Stimulated activated CD4-positive, alpha-beta T cell treated with anti-CD3 and anti-CD28 coated beads, TNF-alpha, amount 100 ng/mL, for 4 hours (primary cell): ENCODE measurements at places on chromosomes 7 and 10.

- no peak for DNase-seq
Observed at GRCh38 chr10:67385566-67385965, 310.4 kb downstream of the CTNNA3 start.

GRCh38 chr7:19213746-19214145 is 68.5 kb upstream of the FERD3L start:
- DNase-seq, result no peak

DNA sequence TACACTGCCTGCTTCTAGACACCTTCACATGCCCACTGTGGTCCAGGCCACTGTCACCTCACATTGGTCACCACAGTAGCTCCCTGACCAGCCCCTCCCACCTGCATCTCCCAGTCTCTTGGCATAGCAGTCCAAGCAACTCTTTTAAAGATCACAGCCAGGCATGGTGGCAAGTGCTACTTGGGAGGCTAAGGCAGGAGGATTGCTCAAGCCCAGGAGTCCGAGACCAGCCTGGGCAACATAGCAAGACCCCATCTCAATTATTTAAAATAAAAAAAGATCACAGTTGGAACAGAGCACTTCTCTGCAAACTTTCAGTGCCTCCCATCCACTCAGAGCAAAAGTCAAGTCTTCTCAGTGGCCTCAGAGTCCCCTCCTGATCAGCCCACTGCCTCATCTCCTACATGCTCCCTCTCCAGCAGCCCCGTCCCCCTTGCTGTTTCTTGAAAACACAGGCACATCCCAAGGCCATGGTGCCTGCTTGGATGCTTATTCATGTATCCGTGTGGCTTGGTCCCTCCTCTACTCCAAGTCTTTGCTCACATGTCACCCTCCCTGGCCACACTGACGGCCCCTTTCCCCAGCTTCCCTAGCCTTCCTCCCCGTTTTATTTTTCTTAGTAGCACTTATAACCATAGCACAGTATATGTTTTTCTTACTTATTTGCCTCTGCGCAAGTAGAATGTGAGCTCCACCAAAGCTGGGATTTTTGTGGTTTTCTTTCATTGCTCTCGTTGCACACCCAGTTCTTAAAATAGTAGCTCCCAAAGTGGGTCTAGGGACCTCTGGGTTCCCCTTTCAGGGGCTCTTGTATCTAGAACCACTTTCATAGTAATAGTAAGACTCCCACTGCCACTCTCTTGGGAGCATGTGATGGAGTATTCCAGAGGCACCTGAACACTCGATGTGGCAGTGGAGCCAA is 19.5 kb downstream of the TSPAN15 start:
- DNase-seq, result no peak

GRCh38 chr7:155192961-155193640 is 104.6 kb upstream of the INSIG1 start:
- no peak for DNase-seq

DNA sequence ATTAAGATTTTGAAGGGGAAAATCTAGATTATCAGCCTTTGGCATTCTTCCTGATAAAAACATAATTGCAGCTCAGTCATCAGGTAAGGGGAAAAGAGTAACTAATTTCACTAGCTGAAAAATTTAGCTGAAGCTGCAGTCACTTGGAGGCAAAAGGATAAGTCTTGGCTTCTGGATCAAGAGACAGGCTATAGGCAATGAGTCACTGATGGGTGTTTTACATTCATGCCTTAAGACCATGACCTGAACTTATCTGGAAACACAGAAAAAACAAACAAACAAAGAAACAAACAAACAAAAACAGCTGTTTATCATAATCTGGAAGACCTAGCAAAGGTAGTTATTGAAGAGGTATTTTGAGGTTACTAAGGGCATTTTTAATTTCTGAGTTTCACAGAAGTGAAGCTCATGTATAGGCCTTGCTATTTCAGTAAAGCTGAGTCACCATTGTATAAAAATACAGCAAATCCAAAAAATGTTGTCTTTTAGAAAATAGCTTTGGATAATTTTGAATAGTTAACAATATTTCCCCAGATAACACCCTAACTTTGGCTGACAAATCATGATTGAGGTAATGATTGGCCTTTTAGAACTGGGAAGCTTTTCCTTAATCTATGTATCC is 40.3 kb downstream of the ZNF22 start:
- DNase-seq, result no peak

- DNase-seq, result no peak
Observed at GRCh38 chr10:73965890-73966768, 31.8 kb upstream of the VCL start.

DNA sequence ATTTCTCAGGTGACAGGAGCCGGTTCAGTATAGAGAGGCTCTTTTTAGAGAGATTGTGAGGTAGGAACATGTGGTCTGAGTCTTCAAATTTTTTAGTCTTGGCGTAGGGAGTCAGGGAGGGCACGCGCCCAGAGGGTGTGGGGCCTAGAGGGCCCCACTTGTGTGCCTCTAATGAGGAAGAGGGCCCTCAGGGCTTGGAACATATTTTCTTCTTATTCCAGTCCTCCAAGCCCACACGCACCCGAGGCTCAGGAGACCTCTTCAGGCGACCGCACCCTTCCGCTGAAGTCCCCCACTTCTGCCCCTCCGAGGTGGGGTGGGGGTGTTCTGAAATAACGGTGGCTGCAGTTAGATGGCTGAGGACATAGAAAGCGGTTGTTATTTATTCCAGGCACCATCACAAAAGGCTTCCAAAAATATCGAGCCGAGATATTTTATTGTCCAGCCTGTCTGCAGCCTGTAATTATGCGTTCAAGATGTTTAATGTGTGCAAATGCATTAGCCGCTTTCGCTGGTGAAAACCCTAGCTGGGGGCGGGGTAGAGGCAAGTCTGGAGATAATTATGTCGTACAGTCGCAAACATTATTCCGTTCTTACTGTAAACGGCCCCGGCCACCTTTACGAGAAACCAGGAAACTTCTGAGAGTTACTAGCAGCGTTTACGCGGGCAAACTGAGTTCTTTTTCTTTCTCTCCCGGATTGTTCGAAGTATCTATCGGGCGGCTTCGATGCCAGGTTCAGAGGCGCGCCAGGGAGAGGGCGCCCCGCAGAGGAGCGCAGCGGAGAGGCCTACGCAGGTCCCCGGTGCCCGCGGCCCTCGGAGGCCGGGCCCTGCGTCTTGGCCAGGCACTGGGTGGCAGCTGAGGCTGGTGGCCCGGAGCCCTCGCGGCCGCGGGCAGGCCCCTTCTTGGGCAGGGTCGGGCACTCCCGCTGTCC is 12.9 kb upstream of the HOXA13 start:
- DNase-seq, result no peak
